ENCODE measurements at places on chromosomes 12 and 14. TPM values are rescaled to one million over a fixed set of nuclear protein-coding genes. Genes with fewer than 3 reads are reported as not detected.

The C3AR1 gene
- not detected for total RNA-seq

The EFS gene
- not detected for total RNA-seq

The DCN gene
- total RNA-seq, result 0.22 TPM

The NUMB gene
- 39.9 TPM for total RNA-seq

The TTC6 gene
- total RNA-seq, result 0.29 TPM

The RNASE1 gene
- total RNA-seq, result 0.12 TPM

The TTC7B gene
- 15.4 TPM for total RNA-seq

The SPTSSA gene
- 42.1 TPM for total RNA-seq

The TSPAN8 gene
- not detected for total RNA-seq

The CIROP gene
- total RNA-seq, result not detected

The TAS2R43 gene
- not detected for total RNA-seq

The NT5DC3 gene
- 23.8 TPM for total RNA-seq

The MYO1H gene
- total RNA-seq, result not detected

The PPP2R5C gene
- 69.1 TPM for total RNA-seq

The ASB2 gene
- 0.44 TPM for total RNA-seq

The BORCS5 gene
- 9.4 TPM for total RNA-seq

The KLHL28 gene
- 6.1 TPM for total RNA-seq

The KCNMB4 gene
- total RNA-seq, result 0.16 TPM

The SSPN gene
- total RNA-seq, result 0.39 TPM

The RERGL gene
- total RNA-seq, result not detected

The OLR1 gene
- total RNA-seq, result 0.73 TPM

The PLA2G1B gene
- total RNA-seq, result not detected
